AG10803 (cell line): ENCODE measurements at places on chromosomes 6 and 20.

- peak; percentile 82 for DNase-seq
Observed at GRCh38 chr20:1764136-1765033, 106.8 kb upstream of the SIRPG start.

GRCh38 chr6:22062807-22063408 lies 233.9 kb downstream of the PRL start:
- DNase-seq = no peak

DNA sequence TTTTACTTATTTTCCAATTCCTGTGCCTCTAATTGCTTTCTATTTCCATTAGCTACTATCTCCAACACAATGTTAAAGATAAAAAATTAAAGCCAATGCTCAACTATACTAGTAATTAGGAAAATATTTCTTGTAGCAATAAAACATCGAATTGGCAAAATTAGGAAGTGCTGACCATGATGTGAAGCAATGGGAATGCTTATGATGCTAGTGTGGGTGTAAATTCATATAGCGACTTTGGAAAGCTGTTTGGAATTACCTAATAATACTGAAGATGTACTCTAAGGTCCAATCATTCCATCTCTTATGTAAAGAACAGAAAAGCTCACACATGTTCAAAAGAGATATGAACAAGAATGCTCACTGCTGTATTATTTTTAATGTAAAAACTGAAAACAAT lies 78.2 kb downstream of the UBE3D start:
- peak; percentile 74 for DNase-seq

GRCh38 chr6:2917065-2917464 lies 14.0 kb upstream of the SERPINB9 start:
- no peak for DNase-seq

DNA sequence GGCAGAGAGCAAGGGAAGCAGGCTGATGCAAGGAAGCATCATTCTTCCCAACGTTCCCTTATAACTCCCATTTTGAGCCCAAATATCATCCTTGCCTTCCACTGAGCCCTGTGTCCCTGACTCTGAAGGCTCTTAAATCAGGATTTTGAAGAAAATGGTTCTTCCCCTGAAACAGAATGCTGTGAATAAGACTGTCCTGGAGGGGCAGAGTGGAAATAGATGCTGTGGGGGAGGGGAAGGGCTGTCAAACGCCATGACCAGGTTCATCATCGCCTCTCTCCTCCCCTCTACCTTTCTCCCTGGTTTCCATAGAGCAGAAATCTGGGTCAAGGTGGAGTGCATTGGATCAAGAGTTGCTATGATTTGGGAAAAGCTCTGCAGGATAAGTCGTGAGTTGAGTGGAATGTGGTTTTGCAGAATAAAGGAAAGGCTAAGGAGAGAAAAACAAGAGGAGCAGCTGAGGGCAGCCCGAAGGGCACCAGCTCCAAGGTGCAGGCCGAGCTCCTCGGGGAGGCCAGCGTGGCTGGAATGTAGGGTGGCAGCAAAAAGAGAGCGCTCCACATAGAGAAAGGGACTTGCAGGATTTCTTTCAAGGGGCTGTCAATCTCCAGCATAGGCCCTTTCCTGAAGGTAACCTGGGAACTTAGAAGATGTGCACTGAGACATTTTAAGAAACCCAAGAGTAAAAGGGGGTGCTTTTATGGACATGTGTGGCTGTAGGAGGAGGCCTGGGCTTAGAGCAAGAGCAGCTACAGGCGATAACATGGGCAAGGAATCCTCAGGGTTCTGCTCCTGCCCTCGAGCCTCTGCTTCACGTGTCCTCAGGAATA lies 120.8 kb upstream of the CDYL start:
- DNase-seq = no peak

GRCh38 chr6:100266494-100267401 lies 198.0 kb downstream of the SIM1 start:
- peak; percentile 68 for DNase-seq

- no peak for DNase-seq
Observed at GRCh38 chr20:63070301-63070625, 63.5 kb upstream of the BHLHE23 start.

- DNase-seq = no peak
Observed at GRCh38 chr20:10111139-10111958, 76.6 kb downstream of the ANKEF1 start.

DNA sequence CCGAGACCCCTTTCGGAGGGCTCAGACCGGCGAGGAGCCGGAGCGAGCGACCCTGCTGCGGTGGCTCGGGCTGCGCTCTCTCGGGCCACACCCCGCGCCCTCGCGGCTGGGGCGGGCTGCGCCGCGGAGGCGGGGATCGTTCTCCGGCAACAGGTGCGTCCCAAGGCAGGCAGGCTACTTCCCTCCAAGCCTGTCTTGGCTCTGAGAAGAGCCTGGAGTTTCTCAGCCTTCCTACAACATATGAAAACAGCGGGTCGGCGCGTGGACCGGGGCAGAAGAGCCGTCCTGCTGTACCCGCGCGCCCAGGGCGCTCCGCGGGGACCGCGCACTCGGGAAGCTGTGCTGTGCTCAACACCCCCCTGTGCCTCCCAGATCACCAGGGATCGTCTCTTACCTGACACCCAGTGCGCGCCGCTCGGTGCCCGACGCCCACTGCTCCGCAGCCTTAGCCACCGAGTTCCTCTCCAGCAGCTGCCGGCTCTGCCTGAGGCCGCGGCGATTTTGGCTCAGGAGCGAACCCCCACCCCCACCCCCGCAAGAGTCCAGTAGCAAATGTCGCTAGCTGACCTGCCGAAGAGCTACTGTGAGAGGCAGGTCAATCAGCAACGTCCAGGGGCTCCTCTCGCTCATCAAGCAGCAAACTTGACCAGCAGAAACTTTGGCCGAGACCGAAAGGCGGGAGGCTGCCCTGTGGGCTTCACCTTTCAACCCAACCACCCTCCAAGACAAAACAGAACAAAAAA lies 3.7 kb upstream of the OLIG3 start:
- no peak for DNase-seq

- DNase-seq = no peak
Observed at GRCh38 chr6:105649192-105649591, 246.3 kb upstream of the PREP start.
